Astrocyte (in vitro differentiated cells and primary cell): ENCODE measurements at places on chromosomes 13 and 19.
A peak's percentile ranks its signal among the peaks of the same experiment; 100 is the strongest.

- no peak for DNase-seq
Observed at GRCh38 chr13:109819874-109820273, 33.5 kb upstream of the IRS2 start.

DNA sequence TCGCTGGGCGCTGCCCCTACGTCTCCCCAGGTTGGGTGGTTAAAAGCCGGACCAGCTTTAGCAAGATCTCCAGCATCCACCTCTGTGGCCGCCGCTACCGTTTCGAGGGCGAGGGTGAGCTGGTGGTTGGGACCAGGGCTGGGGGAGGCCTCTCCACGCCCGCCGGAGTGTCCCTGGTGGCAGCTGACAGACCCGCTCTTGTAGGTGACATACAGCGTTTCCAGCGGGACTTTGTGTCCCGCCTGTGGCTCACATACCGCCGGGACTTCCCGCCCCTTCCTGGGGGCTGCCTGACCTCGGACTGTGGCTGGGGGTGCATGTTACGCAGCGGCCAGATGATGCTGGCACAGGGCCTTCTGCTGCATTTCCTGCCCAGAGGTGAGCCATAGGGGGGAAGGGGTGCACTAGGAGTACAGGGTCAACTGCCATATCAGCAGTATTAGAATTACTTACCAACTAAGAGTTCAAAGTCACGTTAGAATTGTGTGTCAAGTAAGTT lies 1.1 kb downstream of the ATG4D start:
- no peak for DNase-seq

DNA sequence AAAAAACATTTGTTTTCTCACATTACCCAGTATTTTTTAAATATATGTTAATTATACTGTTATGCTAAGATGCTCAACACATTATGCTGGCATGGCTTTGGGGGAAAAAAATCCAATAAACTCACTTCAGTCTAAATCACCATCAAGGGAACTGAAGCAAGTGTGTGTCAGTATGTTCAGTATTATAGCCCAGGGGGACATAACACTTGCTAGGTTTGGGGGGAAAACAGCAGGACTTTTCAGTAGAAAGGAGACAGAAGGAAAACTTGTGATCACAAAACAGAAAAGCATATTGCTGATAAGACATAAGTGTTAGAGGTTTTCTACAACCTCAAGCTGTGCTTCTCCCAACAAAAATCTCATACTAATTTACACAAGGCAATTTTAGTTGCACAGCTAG lies 1759.9 kb upstream of the PCDH20 start:
- no peak for DNase-seq

- DNase-seq, result no peak
Observed at GRCh38 chr19:33376941-33377557, 3.5 kb downstream of the CEBPG start.

- peak; percentile 10 for DNase-seq
Observed at GRCh38 chr13:102555914-102556553, 40.8 kb upstream of the TPP2 start.

DNA sequence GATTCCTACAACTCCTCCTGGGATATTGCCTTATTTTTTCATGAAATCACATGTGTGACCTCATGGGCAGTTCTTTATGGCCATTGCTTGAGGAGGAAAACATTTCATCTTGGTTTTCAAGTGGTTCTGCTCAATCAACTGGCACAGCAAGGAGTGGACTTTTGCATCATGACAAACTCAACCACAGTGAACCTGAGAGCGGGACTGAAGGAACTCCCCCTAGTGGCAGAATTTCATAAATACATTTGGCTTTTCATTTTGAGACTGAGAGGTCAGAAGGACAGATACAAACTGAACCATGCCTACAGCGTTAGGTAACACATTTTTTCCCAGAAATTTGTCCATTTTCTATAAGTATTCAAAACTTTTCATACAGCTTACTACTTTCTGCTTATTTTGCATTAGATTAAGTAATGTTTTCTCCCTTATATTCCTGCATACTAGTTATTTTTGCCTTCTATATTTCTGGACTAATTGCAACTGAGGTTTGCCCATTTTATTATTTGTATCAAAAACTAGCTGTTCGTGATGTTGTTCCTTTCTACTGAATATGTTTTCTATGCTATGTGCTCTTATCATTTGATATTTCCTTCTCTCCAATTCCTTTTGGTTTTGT lies 13.4 kb upstream of the SIGLEC12 start:
- peak; percentile 6 for DNase-seq

- DNase-seq, result no peak
Observed at GRCh38 chr19:1590641-1591397, 1.8 kb downstream of the MBD3 start.

GRCh38 chr19:55930996-55931515 lies 1.1 kb downstream of the NLRP13 start:
- DNase-seq, result no peak

GRCh38 chr13:23140492-23140891 lies 40.3 kb upstream of the SGCG start:
- no peak for DNase-seq

DNA sequence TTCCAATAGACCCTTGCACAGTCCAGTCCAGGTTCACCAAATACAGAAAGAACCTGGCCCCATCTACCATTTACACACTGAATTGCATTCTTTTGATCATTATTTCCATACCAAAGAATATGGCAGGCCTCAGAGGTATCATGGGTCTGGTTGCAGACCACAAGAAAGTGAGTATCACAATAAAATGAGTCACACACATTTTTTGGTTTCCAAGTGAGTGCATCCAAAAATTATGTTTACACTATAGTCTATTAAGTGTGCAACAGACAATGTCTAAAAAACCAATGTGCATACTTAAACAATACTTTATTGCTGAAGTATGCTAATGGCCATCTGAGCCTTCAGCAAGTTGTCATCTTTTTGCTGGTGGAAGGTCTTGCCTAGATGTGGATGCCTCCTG lies 105.3 kb downstream of the SPACA7 start:
- peak; percentile 23 for DNase-seq

DNA sequence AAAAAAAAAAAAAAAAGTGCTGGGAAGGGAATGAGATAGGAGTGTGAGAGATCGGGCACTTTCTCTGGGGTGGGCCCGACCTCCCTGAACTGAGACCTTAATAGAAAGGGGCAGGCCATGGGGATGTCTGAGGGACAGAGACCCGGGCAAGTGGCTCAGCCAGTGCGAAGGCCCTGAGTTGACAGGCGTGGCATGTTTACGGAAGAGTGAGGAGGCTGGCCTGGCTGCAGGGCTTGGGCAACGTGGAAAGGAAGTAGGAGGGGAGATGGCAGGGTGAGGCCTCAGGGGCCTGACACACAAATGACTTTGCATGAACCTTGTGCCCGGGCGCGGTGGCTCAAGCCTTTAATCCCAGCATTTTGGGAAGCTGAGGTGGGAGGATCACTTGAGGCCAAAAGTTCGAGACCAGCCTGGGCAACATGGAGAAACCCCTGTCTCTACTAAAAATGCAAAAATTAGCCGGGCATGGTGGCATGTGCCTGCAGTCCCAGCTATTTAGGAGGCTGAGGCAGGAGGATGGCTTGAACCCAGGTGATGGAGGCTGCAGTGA lies 13.9 kb downstream of the FCHO1 start:
- no peak for DNase-seq

- DNase-seq, result peak; percentile 14
Observed at GRCh38 chr13:111460548-111461444, 140.4 kb downstream of the TEX29 start.

GRCh38 chr13:66943530-66943929 lies 286.6 kb downstream of the PCDH9 start:
- no peak for DNase-seq

GRCh38 chr13:26480246-26480855 lies 77.1 kb upstream of the WASF3 start:
- peak; percentile 34 for DNase-seq

DNA sequence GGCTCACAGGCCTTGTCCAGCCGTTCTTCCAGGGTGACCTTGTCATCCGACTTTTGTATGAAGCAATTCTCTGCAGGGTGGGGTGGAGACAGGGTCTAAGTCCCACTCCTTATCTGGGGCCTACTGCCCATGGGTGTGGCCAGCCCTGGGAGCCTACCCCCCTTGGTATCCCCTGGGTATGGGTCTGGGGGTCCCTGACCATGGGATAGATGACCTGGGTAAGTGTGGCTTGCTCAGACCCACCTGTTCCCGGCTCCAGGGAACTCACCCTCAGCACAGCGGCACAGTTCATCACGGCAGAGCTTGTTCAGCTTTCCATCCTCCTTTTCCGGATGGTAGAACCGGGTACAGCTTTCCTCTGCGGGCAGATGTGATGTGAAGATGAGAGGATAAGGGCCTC lies 9.2 kb upstream of the TNFSF14 start:
- DNase-seq, result no peak

DNA sequence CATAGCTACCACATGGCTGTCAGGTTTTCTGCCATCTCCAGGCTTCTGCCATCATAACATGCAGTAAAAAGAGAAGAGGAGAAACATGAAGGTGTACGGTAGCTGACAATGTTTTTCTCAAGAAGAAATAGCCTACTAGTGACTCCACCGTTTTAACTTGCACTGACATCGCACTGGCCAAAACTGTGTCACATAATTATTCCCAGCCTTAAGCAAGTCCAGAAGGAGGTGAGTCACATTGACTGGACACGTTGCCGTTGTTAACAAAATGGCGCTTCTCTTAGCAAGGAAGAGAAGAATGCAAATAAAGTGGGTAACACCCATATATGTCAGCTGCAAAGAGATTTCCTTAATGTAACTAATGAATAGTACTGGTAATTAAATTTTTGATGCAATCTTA lies 810.4 kb upstream of the SLC10A2 start:
- peak; percentile 29 for DNase-seq

DNA sequence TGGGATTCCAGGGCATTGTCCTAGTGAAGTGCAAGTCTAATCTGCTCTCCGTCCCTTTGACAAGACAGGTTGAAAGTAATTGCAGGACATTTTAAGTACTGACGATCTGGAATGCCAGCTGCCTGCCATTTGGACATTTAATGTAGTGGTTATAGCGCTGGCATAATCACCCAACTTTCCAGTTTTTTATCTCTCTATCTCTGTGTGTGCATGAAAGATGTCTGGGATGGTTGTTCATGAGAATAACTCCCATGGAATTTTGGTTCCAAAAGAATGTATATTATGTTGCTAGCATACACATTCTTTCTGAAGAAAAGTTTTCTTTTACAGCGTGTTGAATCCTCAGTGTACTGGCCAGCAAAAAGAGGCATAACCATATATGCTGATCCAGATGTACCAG lies 53.6 kb downstream of the TDRD12 start:
- DNase-seq, result no peak

DNA sequence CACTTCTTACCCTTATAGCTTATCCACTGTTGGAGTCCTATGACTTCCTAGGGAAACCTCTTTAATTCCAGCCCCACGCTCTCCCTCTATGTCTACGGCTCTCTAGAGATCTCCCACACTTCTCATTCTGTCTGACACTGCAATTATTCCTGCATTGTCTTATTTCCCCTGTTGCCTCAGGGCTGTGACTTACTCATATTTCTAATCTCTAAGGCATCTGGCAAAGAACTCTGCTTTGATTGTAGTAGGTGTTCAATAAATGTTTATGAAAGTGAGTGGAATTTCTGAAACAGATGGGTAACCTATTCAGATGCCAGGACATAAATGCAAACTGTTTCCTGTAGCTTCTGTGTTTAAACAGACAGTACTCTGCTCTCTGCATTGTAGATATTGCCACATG lies 102.4 kb upstream of the SERTM1 start:
- no peak for DNase-seq

GRCh38 chr19:34712395-34713261 lies 21.4 kb upstream of the ZNF181 start:
- DNase-seq, result peak; percentile 44

GRCh38 chr13:75393839-75394520 lies 88.0 kb downstream of the TBC1D4 start:
- DNase-seq, result no peak

- DNase-seq, result no peak
Observed at GRCh38 chr13:109768616-109769015, 17.8 kb downstream of the IRS2 start.

DNA sequence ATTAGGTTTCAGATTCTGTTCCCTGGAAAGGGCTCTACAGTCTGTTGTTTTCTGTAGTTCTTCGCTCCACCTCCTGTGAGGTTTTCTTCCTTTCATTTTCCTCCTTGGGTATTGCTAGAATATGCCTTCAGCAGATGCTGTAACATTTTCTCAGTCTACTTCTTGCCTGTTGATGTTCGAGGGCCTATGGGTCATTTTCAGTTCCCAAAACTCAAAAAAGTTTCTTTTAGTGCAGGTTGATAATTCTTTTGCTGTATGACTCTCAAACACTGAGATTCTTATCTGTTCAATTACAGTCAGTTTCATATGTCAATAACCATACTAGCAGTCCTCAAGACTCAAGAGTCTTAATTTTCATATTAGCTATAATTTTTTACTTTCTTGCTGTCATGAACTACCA lies 268.3 kb downstream of the RFC3 start:
- DNase-seq, result no peak

- DNase-seq, result no peak
Observed at GRCh38 chr19:44692379-44692721, 6.6 kb upstream of the CEACAM16 start.

- no peak for DNase-seq
Observed at GRCh38 chr13:36417331-36417730, 15.0 kb upstream of the CCNA1 start.

GRCh38 chr19:27776020-27776419 lies 1436.9 kb downstream of the UQCRFS1 start:
- DNase-seq, result no peak
